ENCODE measurements at places on chromosomes 3 and 15.

DNA sequence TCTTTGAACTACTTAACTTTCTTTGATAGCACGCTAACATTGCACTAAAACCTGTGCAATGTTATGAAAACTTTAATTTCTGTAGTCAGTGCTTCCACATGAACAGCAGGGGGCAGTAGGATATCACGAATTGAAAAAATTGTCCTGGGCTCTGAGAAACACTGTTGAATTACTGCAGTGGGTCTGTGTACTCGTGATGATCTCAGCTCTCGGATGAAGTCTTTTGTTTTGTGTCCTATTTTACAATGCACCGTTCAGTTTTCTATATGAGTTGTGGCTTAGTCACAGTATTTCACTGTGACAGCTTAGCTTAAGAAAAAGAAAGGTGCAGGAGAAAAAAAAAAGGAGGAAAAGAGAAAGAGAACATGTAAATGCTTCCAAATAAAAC is 141.3 kb upstream of the CCDC54 start:
- peak; percentile 78 for DNase-seq

DNA sequence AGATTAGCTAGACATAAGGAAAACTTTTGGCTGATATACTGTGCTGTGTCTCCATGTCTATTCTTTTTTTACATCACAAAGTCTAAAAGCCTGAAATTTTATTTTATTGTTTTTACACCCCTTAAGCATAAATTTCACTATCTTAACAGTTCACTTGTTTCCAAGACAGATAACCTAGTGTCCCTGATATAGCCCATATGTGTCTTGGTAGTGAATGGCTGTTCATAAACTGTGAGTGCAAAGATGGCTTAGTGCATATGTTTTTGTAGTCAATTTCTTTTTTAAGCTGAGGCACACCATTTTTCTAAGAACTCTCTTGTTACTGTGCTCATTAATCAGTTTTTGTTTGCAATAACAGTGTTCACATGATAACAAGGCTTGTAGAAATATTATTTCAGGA is 381.1 kb downstream of the OXSM start:
- no peak for DNase-seq

- DNase-seq, result no peak
These were observed 249.5 kb upstream of the AZI2 start for GRCh38 chr3:28598165-28598564.

DNA sequence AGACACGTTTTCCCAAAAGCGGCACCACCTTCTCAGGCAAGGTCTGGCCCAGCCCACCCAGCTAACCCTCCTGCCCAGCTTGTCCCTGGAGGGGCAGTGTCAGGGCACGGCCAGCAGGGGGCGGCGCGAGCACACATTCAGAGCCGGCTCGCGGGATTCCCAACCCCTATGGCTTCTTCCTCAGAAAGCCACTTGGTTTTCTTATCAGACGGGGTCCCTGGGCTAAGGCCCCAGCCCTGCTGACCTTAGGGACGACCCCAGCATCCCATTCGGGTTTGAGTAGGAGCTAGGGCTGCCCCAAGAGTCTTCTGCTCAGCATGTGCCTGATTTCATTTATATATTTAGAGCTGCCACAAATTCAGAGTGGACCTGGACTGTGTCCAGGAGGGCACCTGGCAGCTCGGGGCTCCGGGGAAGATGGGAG is 14.5 kb downstream of the RLBP1 start:
- DNase-seq, result peak; percentile 61

DNA sequence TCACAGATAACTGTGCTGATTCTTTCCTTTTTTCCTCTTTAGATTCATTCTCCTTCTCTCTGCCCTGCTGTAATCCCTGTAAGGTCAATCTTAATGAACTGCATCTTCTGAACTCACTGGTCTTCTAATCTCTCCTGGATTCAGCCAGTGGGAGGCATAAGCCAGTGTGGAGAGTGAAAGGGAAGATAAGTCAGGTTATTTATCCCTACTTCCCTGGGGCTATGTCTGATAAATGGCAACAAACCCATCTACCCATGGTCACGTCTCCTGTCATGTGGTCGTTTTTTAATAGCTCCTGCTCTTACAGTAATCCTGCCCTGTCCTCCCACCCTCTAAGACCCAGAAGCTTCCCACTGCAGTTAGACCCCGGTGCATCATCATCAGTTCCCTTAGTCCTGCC is 199.6 kb upstream of the NAALADL2 start:
- no peak for DNase-seq

DNA sequence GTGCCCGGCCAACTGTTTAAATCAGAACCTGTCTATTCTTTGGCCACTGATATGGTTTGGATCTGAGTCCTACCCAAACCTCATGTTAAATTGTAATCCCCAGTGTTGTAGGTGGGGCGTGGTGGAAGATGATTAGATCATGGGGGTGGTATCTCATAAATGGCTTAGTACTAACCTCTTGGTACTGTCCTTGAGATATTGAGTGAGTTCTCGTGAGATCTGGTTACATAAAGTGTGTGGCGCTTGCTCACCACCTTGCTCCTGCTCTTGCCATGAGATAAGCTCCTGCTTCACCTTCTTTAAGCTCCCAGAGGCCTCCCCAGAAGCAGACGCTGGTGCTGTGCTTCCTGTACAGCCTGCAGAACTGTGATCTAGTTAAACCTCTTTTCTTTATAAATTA is 42.4 kb downstream of the REC114 start:
- DNase-seq, result no peak

DNA sequence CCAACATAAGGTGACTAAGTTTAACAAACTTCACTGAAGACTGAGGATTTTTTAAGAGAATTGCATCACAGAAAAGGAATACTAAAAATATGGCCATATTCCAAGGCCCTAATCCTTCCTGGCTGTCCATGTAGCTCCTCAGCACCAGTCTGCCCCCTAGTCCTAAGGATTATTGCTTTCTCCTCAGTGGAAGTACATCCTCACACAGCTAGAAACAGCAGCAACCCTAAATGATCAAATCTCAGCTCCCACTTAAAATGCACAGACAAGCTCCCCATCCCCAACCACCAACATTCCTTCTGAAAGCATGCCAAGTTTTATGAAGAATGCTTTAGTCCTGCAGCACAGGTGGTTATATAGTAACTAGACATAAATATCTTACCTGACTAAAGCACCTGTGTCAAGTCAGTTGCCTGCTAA is 14.7 kb downstream of the ST3GAL6 start:
- DNase-seq, result no peak

DNA sequence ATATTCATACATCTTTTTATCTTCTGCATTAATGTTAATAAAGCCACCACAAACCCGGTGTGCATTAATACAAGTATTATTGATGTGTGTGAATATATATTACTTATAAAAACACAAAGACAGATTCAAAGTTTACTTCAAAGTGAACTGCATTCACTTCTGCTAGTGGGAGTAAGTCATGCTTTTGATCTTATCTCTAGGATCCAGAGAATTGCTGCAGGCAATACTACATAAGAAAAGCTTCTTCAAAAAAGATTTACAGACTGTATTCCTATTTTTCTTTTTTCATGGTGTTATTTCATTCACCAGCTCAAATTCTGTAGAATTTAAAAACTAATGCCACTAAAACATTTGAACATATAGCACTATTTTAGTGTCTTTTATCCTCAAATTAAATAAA is 87.5 kb upstream of the CBLB start:
- no peak for DNase-seq

GRCh38 chr15:28919201-28919635 is 33.4 kb downstream of the APBA2 start:
- DNase-seq, result no peak

DNA sequence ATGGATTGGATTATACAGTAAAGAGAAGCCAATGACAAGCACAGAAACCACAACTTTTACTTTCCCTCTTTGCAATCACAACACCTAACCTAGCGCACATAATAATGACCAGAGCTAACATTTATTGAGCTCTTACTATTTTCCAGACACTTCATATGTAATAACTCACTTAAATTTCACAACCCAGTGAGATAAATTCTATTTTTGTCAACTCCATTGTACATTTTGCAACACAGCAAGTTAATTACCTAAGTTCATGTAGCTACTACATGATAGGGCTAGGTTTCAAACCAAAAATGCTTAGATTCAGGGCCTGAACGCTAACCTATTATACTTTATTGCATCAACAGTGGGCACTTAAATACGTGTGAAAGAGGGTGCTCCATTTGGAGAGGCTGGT is 89.5 kb downstream of the GADL1 start:
- DNase-seq, result no peak

DNA sequence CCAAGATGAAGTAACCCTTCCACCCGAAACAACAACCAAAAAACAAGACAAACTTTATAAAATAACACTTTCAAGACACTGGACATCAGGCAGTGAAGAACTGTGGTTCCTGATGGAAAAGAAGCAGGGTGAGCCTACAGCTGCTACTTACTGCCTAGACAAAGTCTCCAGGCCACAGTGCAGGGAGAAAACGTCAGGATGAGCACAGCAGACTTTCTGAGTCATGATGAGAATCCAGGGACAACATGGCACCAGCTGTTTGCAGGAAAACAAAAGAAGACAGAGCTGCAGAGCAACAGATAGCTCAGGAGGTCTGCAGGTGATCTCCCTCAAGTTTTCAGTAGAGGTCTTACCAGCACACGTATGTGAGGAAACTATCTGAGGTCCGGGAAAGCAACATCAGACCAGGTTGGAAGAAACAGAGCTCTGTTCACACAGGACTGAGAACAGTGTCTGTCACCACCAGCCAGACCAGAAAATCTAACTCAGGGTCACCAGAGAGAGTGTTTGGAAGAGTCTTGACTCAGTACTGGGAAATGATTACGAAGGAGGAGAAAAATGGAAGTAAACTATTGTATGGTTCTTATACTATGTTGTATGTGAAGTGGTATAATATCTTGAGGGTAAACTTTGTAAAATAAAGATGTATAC is 108.9 kb downstream of the ANO10 start:
- DNase-seq, result peak; percentile 73

GRCh38 chr3:124584552-124585391 is 145.5 kb upstream of the UMPS start:
- peak; percentile 31 for DNase-seq

- no peak for DNase-seq
These were observed 49.9 kb upstream of the PLSCR4 start for GRCh38 chr3:146300768-146301167.

DNA sequence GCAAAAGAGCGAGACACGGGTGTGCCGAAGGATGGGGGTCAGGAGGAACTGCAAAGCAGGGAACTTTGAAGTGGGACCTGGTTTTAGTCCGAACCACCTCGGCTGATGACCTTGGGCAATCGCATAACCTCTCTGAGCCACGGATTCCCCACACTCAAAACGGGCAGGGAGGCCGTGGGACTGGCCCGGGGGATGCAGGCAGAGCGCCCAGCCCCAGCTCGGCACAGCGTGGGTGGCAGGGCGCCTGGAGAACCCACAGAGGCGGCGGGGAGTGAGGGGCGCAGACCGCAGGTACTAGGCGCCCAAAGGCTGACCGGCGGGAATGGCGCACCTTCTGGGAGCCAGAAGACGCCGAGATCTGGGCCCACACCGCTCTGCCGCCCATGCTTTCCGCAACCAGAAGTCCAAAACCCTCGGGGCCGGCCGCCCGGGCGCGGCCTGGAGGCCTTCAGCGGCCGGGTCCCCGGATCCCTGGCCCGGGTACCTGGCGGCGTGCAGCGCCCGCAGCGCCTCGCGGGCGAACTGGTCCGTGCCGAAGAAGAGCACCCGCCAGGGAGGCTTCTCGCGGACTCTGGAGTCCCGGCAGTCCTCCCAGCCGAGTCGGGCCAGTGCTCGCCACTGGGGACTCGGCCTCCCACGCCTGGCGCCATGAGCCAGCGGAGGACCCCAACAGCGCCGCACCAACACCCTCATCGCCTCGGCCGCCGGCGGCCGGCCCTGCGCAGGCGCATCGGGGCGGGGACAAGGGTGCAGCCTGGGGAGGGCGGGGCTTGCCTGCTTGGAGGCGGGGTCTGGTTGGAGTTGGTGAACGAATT is at the start of gene MTFMT:
Gene MTFMT (minus strand): TSS at position 719 of the 815 bp plus-strand sequence. CDS start 26 bp downstream, at position 693.
- DNase-seq, result peak; percentile 62

GRCh38 chr3:40044487-40044886 is 235.1 kb downstream of the MYRIP start:
- DNase-seq, result peak; percentile 12

DNA sequence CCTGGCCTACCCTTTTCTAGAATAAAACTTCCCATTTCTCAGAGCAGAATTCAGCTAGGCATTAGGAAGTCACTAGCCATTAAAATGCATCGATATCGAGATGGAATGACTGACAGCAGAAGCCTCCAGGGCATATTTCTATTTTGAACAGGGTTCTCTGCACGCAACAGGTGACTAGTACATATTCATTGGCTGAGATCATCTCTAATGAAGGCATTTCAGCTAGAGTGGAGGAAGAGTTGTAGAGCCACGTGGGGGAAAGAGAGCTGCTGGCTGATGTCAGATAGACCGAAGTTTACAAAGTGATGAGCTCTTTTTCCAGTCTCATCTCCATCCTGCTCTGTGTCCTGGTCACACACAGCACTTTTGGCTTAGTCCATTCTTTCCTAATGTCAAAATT is 7.5 kb downstream of the TMEM40 start:
- DNase-seq, result no peak

DNA sequence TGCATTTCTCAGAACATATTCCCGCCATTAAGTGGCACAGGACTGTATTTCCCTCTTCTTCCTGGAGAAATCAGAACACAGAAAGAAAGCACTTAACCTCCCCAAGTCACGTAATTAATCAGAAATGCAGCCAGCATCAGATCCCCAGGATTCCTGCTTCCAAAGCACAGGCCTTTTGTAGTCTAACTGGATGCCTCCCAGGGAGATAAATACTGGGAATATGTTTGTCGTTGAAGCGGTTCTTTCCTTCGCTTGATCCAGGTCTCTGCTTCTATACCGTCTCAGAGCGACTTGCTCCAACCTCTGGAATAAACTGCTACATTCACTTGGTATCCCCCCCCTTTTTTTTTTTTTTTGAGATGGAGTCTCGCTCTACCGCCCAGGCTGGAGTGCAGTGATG is 198.6 kb downstream of the KBTBD8 start:
- no peak for DNase-seq

DNA sequence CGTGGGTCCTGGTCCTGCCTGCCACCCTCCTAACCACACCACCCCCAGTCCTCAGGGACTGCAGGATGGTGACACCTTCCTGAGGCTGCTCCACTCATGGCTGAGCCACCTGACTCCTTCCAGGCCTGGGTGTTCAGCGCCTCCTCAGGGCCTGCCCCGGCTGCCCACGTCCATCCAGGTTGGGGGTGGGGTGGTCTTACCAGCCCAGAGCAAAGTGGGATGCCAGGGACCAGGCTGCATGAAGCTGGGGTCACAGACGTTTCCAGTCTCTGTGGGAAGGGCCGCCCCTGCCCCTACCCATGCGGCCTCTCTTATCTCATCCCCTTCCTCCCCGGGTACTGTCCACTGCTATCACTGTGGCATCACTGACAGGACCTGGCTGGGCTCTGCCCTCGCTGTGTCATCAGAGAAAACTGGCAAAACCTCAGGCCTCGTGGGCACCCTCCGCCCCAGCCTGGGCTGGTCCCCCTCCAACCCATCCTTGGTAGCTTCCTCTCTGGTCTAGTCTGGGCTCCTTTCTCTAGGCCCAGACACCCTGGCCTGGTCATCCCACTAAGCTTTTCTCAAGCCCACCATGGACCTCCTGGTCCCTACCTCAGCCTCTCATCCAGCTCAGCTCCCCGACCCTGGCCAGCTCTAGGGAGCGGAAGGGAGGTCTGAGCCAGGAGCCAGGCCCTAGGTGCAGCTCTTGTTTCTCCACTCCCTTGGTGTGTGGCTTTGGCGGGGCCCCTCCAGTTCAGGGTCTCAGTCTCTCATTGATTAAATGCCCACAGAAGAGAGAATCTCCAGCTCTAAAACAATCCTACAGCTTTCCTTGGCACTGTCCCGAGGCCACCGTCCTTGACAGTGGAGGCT is 32.9 kb downstream of the WNT7A start:
- DNase-seq, result no peak

- peak; percentile 19 for DNase-seq
These were observed 5.6 kb downstream of the PRTG start for GRCh38 chr15:55737373-55737772.
